Thoracic aorta (tissue), 2 donors: ENCODE measurements at places on chromosomes 6 and 20. TPM values are rescaled to one million over a fixed set of nuclear protein-coding genes. Genes with fewer than 3 reads are reported as not detected.

Gene HNF4A
- not detected for total RNA-seq

Gene SAPCD1
- total RNA-seq, result 13.3 TPM

Gene HLA-DRB5
- total RNA-seq, result 3.4 TPM

Gene C20orf202
- total RNA-seq, result not detected

Gene HLA-F
- total RNA-seq, result 94.2 TPM

Gene TCF21
- not detected for total RNA-seq

Gene RNF182
- total RNA-seq, result not detected

Gene CDH4
- total RNA-seq, result not detected
